Calu3 (cell line): ENCODE measurements at places on chromosomes 11 and 22. TPM values are rescaled to one million over a fixed set of nuclear protein-coding genes. Genes with fewer than 3 reads are reported as not detected.

DNA sequence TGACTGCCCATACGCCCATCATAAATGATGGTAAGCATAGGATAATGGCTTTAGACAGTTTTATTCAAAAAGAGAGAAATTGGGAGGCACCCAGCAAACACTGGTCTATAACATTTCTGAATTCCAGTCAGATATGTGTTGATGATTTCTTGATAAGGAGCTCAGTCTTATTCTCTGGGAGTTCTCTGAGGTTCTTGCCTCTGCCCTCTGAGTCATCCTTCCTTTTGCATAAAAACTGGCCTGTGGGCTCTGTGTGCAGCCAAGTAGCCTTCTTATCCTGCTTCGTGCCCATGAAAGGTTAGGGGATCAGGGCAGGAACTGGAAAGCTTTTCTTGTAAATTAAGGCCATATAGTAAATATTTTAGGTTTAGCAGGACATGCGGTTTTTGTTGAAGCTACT lies 48.9 kb downstream of the FAR1 start:
- H3K4me3 ChIP-seq, result no peak overlapping the region
- peaks cover 22% of the 10 kb centered on the region for H3K36me3 ChIP-seq
- DNase-seq, result no peak
- H3K27ac ChIP-seq, result no peak overlapping the region
- no peaks in the 10 kb centered on the region for H3K4me1 ChIP-seq
- H3K27me3 ChIP-seq, result no peaks in the 10 kb centered on the region

DNA sequence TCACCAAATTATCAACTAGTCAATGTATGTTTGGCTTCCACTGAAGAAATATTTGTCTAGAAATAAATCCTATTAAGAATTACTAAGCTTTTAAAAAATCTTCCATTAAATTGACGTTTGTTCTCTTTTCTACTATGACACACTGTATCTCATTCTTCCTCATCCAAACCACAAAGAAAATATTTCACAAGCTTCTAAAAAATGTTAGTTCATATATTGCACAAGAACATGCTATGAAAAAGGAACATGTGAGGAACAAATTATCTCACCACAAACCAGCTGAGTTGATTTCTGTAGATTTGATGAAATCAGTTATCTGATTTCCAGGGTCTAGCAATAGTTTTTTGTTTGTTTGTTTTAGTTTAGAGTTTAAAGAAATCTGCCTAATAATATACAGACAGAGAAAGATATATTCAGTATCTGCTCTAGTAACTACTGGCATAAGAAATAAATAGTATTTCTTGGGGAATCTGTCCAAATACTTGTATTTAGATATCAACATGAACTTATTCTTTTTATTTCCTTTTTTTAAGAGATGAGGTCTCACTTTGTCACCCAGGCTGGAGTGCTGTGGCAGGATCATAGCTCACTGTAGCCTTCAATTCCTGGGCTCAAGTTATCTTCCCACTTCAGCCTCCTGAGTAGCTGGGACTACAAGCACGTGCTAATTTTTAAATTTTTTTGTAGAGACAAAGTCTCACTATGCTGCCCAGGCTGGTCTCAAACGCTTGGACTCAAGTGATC lies 161.7 kb downstream of the ATG16L2 start:
- H3K4me1 ChIP-seq, result peaks cover 6% of the 10 kb centered on the region
- no peaks in the 10 kb centered on the region for H3K27me3 ChIP-seq
- DNase-seq, result no peak
- no peak overlapping the region for H3K27ac ChIP-seq
- H3K36me3 ChIP-seq, result no peaks in the 10 kb centered on the region
- no peak overlapping the region for H3K4me3 ChIP-seq

Gene ACR
- total RNA-seq, result not detected in 2 replicates

Gene CARNS1
- 0.10 TPM in 1 of 2 replicates, not detected in the other for total RNA-seq

DNA sequence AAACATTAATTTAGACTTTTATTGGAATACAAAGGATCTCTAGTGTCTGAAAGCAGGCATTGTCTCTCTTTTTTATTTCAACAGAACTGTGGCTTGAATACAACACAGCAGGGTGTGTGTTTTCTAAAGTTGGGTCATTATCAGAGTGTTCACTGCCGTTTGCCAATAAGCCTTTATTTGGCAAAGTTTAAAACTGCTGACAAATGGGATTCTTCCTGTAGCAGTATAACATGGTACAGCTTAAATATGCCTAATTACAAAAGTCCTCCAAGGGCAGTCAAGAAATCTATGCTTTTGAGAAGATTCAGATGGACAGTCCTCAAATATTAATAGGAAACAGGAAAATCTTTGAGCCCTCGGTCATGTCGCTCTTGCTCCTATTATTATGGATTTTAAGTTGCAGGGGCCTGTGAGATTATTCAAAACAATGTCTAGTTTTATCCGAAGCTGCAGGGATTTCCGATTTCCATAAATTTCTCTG lies 199.9 kb downstream of the MAML2 start:
- H3K27ac ChIP-seq, result no peak overlapping the region
- no peaks in the 10 kb centered on the region for H3K27me3 ChIP-seq
- H3K4me3 ChIP-seq, result no peak overlapping the region
- DNase-seq, result no peak
- H3K36me3 ChIP-seq, result no peaks in the 10 kb centered on the region
- peaks cover 5% of the 10 kb centered on the region for H3K4me1 ChIP-seq

Gene RFPL3
- total RNA-seq, result not detected in 2 replicates

GRCh38 chr22:47205081-47205491 lies 442.6 kb downstream of the TBC1D22A start:
- no peaks in the 10 kb centered on the region for H3K4me1 ChIP-seq
- no peak overlapping the region for H3K4me3 ChIP-seq
- no peaks in the 10 kb centered on the region for H3K36me3 ChIP-seq
- DNase-seq, result no peak

Gene OR4A47
- not detected in 2 replicates for total RNA-seq

Gene LRRN4CL
- total RNA-seq, result 0.71 and 1.5 TPM in 2 replicates

GRCh38 chr11:69718147-69718546 lies 14.3 kb upstream of the FGF19 start:
- H3K27ac ChIP-seq, result no peak overlapping the region
- no peaks in the 10 kb centered on the region for H3K4me1 ChIP-seq
- peaks cover 65% of the 10 kb centered on the region for H3K27me3 ChIP-seq
- DNase-seq, result peak; percentile 60
- H3K36me3 ChIP-seq, result no peaks in the 10 kb centered on the region

DNA sequence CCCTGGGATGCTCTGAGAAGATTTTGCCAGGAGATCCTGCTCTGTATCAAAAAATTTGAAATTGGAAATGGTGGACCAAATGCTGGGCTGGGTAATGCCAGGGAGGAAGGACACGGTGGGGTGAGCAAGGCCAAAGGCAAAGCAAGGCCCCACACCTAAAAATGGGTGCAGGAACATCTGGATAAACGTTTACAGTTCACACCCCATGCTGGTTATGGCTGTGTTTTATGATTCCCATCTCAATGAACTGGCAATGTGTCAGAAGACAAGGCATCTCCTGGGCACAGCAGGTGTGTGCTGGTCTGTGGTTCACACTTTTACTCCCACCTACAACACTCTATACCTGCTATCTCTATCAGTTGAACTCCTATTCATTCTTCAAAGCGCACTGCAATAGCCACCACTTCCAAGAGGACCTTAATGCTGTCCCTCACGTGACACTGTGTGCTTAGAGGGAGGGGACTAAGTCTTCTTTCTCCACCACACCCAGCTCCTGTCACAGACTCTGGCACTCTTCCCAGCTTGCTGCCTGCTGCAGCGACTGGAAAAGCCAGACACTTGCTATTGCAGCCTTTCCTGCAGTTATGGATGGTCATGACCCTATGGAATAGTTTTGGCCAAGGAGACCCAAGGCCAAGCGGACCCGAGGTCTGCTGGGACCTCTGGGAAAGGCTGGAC lies 277.5 kb downstream of the CTTN start:
- peaks cover 8% of the 10 kb centered on the region for H3K36me3 ChIP-seq
- no peak overlapping the region for H3K27ac ChIP-seq
- no peak overlapping the region for H3K4me3 ChIP-seq
- DNase-seq, result no peak
